ENCODE measurements at places on chromosomes 7 and 10.
A peak's percentile ranks its signal among the peaks of the same experiment; 100 is the strongest.

DNA sequence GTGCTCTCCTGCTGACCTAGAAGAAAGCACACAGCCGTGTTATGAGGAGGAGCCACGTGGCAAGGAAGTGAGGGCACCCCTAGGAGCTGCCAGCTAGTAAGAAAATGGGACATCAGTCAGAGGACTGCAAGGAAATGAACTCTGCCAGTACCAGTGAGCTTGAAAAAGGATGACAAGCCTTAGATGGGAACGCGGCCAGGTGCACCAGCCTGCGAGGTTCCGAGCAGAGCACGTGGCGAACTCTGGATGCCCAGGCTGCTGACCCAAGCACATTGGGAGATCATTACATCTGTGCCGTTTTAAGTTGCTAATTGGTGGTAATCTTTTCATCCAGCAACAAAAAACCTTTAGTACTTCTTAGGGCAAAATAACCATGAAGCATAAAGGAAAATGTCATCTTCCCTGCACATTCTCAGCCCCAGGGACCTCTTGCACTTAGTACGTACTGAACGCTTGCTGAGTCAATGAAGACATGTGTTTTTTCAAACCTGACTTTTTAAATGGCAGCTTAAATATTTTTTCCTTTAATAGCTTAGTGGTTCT is 69.4 kb downstream of the AMZ1 start:
- peaks cover 52% of the 10 kb centered on the region for H3K4me1 ChIP-seq
- peak; percentile 86 for DNase-seq
- peak overlapping the region; percentile 51 for H3K4me3 ChIP-seq
- no peaks in the 10 kb centered on the region for H3K27me3 ChIP-seq
- peak overlapping the region; percentile 97 for H3K27ac ChIP-seq

DNA sequence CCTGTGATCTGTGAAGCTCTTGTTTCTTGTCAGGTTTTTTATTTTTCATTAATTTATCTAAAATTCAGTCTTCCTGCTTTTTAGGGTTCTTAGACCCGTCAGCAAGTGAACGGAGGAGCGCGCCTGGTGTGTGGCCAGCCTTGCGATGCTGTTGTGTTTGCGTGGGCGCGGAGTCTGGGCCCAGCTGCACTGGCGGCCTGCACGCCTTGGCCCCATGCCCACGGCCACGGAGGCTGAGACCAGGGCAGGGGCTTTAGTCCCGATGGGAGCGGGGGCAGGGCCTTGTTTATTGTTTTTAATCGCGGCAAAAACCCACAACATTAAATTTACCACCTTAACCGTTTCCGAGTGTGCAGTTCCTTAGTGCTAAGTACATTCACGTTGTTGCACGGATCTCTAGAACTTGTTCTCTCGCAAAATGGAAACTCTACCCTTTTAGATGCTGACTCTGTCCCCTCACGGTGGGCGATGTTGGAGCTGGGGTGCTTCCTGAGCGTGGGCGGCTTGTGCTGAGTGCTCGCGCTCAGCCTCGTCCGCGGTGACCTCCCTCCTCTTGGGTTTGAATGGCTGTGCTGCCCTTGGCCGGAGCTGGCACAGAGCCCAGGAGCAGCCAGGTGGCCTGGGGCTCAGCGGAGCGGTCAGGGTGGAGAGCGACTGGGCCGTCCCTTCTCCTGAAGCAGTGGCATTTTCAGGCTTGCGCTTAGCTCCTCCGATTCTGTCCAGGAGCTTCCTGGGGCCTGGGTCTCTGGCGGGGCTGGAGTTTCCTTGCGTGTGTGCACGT is 69.1 kb downstream of the INPP5A start:
- no peak for DNase-seq
- H3K36me3 ChIP-seq: no peaks in the 10 kb centered on the region
- H3K27me3 ChIP-seq: no peaks in the 10 kb centered on the region
- no peak overlapping the region for H3K4me3 ChIP-seq
- no peak overlapping the region for H3K27ac ChIP-seq

GRCh38 chr10:28545967-28546644 is 13.2 kb downstream of the WAC start:
- H3K36me3 ChIP-seq: peaks cover 46% of the 10 kb centered on the region
- no peak for DNase-seq
- no peak overlapping the region for H3K4me3 ChIP-seq
- H3K4me1 ChIP-seq: peaks cover 9% of the 10 kb centered on the region

GRCh38 chr7:156309016-156309620 is 331.5 kb upstream of the RNF32 start:
- no peaks in the 10 kb centered on the region for H3K27me3 ChIP-seq
- no peaks in the 10 kb centered on the region for H3K4me1 ChIP-seq
- no peak for DNase-seq
- no peak overlapping the region for H3K4me3 ChIP-seq

DNA sequence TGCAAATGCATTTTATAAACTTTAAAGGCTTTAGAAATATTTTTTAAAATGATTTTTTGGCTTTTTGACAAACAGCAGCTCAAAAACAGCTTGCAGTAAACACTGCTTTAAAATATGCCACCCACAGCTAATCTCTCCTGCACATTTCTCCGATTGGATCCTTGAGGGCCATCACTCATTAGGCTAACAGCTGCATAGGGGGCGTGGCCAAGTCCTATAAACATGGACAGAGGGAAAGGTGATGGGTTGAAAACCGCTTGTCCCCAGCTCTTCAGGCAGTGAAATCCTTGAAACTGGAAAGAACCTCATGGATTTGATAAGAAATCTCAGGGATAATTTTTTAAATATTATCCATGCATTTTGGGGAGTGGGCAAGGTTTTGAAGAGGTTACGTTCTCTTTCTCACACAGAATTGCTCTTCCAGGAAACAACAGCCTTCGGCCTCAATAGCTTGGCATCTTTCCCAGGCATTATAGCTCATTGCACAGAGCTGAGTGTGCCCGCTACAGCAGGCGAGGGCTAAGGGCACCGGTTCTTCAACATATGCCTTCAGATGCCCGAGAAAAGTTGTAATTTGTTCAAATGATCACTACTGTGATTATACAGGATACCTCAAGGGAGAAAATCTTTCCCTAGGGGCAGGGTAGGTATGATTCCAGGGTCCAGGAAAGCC is 1.7 kb downstream of the PLEKHS1 start:
- peaks cover 5% of the 10 kb centered on the region for H3K27me3 ChIP-seq
- no peak overlapping the region for H3K27ac ChIP-seq
- no peak overlapping the region for H3K4me3 ChIP-seq
- no peaks in the 10 kb centered on the region for H3K4me1 ChIP-seq
- no peaks in the 10 kb centered on the region for H3K36me3 ChIP-seq

GRCh38 chr7:26664735-26665416 is 199.5 kb downstream of the SKAP2 start:
- H3K4me1 ChIP-seq: 0 out of 2 replicates have a peak, but pooled peaks cover 8% of the 10 kb centered on the region
- no peak overlapping the region for H3K27ac ChIP-seq
- H3K4me3 ChIP-seq: peak overlapping the region; percentile 41

GRCh38 chr7:98771941-98772603 is 97.7 kb downstream of the TMEM130 start:
- peaks cover 4% of the 10 kb centered on the region for H3K27me3 ChIP-seq
- no peak overlapping the region for H3K4me3 ChIP-seq
- H3K4me1 ChIP-seq: no peaks in the 10 kb centered on the region
- DNase-seq: no peak

DNA sequence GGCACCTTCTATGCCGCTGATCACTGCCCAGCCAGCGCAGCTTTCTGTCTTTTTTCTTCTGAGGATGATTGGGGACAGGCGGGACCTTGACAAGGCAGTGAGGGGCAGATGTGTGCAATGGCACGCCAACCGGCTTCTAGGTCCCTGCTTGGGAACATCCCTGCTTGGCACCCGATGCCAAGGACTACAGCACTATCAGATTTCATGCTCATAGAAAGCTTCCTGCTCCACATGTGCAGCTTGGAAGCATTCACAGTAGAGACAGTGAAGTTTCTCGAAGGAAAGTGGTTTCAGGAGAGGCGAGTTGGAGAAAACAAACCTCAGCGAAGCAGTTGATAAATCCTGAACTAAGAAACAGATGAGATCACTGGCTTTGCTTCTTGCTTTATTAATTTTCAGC is 267.5 kb upstream of the HABP2 start:
- no peaks in the 10 kb centered on the region for H3K27me3 ChIP-seq
- DNase-seq: peak; percentile 44
- H3K4me1 ChIP-seq: peaks cover 10% of the 10 kb centered on the region
- H3K36me3 ChIP-seq: no peaks in the 10 kb centered on the region

DNA sequence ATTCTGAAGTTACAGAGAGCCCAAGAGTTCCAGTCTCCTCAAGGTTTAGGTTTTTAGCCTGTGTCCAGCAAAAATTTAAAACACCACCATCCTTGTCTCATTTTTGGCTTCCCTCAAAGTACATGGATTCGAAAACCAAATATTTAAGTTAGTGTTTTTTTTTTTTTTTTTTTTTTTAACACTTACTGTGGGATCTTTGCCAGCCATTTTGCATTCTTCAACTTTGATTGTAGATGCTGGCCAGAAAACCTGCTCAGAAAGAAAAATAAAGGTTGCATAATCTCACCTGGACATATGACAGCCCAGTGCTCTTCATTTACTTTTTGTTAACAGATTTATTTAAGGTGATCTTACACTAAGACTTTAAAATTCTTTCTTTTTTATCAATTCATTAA is 91.6 kb downstream of the SEMA3C start:
- H3K27me3 ChIP-seq: no peaks in the 10 kb centered on the region
- no peak overlapping the region for H3K4me3 ChIP-seq
- H3K4me1 ChIP-seq: peaks cover 52% of the 10 kb centered on the region
- no peak overlapping the region for H3K27ac ChIP-seq

- no peaks in the 10 kb centered on the region for H3K27me3 ChIP-seq
- H3K27ac ChIP-seq: peak overlapping the region; percentile 96
Measured at GRCh38 chr10:122113161-122113944, 124.4 kb downstream of the TACC2 start.

- H3K4me3 ChIP-seq: no peak overlapping the region
- H3K36me3 ChIP-seq: no peaks in the 10 kb centered on the region
- no peak for DNase-seq
- H3K27ac ChIP-seq: no peak overlapping the region
Measured at GRCh38 chr7:74223711-74224510, 14.1 kb downstream of the LAT2 start.

- no peak overlapping the region for H3K4me3 ChIP-seq
- no peaks in the 10 kb centered on the region for H3K4me1 ChIP-seq
- no peak for DNase-seq
- H3K27ac ChIP-seq: no peak overlapping the region
Measured at GRCh38 chr10:75302029-75302428, 66.3 kb upstream of the COMTD1 start.

GRCh38 chr7:91660734-91661356 is 219.7 kb downstream of the MTERF1 start:
- H3K27me3 ChIP-seq: 0 out of 2 replicates have a peak, but pooled peaks cover 2% of the 10 kb centered on the region
- DNase-seq: no peak
- no peaks in the 10 kb centered on the region for H3K36me3 ChIP-seq
- no peak overlapping the region for H3K27ac ChIP-seq
- peaks cover 23% of the 10 kb centered on the region for H3K4me1 ChIP-seq

- peaks cover 2% of the 10 kb centered on the region for H3K4me1 ChIP-seq
- H3K27ac ChIP-seq: no peak overlapping the region
- H3K4me3 ChIP-seq: no peak overlapping the region
Measured at GRCh38 chr10:108801775-108802517, 1121.4 kb downstream of the XPNPEP1 start.

- no peak overlapping the region for H3K27ac ChIP-seq
- no peaks in the 10 kb centered on the region for H3K27me3 ChIP-seq
- no peak for DNase-seq
- peak overlapping the region; percentile 79 for H3K4me3 ChIP-seq
Measured at GRCh38 chr10:133379801-133380666, 972 bp downstream of the PAOX start.

- no peaks in the 10 kb centered on the region for H3K36me3 ChIP-seq
- H3K27me3 ChIP-seq: peaks cover 22% of the 10 kb centered on the region
- no peak for DNase-seq
- H3K4me3 ChIP-seq: no peak overlapping the region
Measured at GRCh38 chr10:7428673-7429350, 18.0 kb upstream of the SFMBT2 start.

GRCh38 chr10:3071405-3072198 is 4.3 kb downstream of the PFKP start:
- no peaks in the 10 kb centered on the region for H3K27me3 ChIP-seq
- no peak overlapping the region for H3K4me3 ChIP-seq
- 0 out of 2 replicates have a peak overlapping the region, but pooled peaks have one; percentile 31 for H3K27ac ChIP-seq
- peaks cover 17% of the 10 kb centered on the region for H3K4me1 ChIP-seq

GRCh38 chr10:86792461-86793167 is 36.2 kb downstream of the BMPR1A start:
- no peaks in the 10 kb centered on the region for H3K36me3 ChIP-seq
- peaks cover 18% of the 10 kb centered on the region for H3K4me1 ChIP-seq
- H3K27ac ChIP-seq: no peak overlapping the region
- no peak overlapping the region for H3K4me3 ChIP-seq
- no peak for DNase-seq

- H3K4me1 ChIP-seq: peaks cover 21% of the 10 kb centered on the region
- H3K36me3 ChIP-seq: no peaks in the 10 kb centered on the region
- DNase-seq: no peak
- H3K27me3 ChIP-seq: no peaks in the 10 kb centered on the region
- H3K27ac ChIP-seq: no peak overlapping the region
- H3K4me3 ChIP-seq: no peak overlapping the region
Measured at GRCh38 chr7:155228894-155229293, 68.8 kb upstream of the INSIG1 start.

- DNase-seq: no peak
- no peak overlapping the region for H3K27ac ChIP-seq
- no peaks in the 10 kb centered on the region for H3K4me1 ChIP-seq
- H3K27me3 ChIP-seq: no peaks in the 10 kb centered on the region
Measured at GRCh38 chr7:157898261-157898660, 561.5 kb downstream of the DNAJB6 start.

DNA sequence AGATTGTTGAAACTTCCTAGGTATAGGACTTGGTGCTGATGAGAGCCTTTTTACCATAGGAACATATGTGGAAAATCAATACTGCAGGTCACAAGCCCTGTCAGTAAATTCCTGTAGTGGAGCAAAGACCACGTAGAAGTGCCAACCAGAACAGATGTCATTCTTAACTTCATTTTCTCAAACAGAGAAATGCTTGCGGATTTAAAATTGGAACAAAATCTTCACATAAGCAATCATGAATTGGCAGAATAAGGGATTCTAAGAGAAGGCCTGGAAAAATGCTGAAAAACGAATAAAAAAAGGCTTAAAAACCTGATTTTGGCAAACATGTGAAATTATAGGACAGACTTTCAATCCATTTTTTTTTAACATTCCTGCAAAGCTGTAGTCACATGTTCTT is 80.8 kb upstream of the SMIM30 start:
- H3K36me3 ChIP-seq: no peaks in the 10 kb centered on the region
- H3K4me1 ChIP-seq: peaks cover 47% of the 10 kb centered on the region
- DNase-seq: no peak
- H3K27ac ChIP-seq: no peak overlapping the region

- H3K4me3 ChIP-seq: no peak overlapping the region
- no peak overlapping the region for H3K27ac ChIP-seq
- DNase-seq: no peak
- H3K4me1 ChIP-seq: no peaks in the 10 kb centered on the region
- H3K36me3 ChIP-seq: no peaks in the 10 kb centered on the region
Measured at GRCh38 chr10:118776033-118776432, 21.3 kb upstream of the CACUL1 start.

- DNase-seq: peak; percentile 10
- H3K36me3 ChIP-seq: no peaks in the 10 kb centered on the region
- H3K4me1 ChIP-seq: no peaks in the 10 kb centered on the region
- H3K4me3 ChIP-seq: no peak overlapping the region
Measured at GRCh38 chr10:116715341-116715740, 27.0 kb downstream of the HSPA12A start.

Data from GM23248 (cell line).